ENCODE measurements at places on chromosomes 12 and 14.

DNA sequence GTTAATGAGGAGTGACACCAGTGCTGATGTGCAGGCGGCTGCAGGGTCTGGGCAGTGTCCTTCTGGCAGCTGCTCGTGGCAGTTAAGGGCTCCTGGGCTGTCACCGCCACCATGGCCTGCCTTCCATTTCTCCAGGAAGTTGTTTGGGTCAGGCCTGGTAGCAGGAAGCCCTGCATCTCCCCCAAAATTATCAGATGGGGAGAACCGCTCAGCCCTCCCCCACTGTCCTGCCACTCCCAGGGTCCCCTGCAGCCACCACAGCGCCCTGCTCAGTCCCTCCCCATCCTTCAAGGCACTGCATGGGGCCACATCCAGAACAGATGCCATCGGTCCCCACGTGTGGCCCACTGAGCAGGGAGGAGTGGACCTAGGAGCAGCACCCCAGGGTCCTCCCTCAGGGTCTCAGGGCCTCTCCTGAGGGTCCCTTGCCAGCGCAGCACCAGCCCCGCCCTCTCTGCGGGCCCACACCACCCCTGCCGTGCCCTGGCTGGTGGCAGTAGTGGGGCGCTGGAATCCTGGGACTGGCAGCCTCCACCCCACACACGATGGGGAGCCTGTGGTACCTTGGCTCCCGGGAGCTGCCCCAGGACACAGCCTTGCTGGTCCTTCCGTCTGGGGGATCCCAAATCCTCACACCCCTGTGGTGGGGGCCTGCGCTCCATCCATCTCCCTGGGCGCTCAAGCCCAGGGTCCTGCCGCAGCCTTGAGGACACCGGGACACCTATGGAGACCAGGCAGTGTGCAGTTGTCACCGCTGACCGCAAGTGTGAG lies 10.3 kb upstream of the AMN start:
- no peak for DNase-seq

GRCh38 chr12:120688527-120689071 lies 1.6 kb downstream of the MLEC start:
- DNase-seq, result no peak

GRCh38 chr14:52060080-52060479 lies 8.8 kb downstream of the NID2 start:
- DNase-seq, result no peak

DNA sequence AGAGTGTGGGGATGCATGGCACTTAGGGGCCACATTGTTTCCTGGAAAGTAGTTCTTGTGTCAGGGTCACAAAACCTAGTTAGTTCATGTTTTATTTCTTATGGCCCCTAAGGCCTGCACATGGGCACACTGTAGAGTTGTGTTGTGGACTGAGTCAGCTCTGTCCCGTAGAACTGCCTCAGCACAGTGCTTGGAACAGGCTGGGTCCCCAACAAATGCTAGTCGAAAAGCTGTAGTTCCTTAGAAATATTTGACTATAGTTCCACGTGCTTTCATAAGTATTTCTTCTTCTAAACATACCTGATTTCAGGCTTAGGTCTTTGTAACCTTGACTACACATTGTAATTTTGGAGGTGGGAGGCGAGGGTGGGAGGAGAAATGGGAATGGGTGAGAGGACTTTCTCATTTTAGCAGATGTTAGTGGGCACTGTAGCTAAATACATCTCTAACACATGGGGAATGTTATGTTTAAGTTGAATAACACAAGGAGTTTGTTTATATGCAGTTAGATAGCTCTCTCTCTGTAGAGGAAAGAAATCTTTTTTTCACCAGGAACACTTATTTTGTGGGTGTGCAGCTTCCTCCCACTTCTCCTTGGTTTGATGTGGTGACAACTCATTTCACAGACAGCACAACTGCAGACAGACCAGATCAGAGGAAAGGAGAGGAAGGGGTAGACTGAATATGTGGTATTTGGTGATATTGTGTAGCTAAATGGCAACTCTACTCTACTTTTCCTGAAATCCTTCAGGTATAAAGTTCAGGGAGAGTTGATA lies 39.5 kb upstream of the DACT1 start:
- DNase-seq, result no peak

DNA sequence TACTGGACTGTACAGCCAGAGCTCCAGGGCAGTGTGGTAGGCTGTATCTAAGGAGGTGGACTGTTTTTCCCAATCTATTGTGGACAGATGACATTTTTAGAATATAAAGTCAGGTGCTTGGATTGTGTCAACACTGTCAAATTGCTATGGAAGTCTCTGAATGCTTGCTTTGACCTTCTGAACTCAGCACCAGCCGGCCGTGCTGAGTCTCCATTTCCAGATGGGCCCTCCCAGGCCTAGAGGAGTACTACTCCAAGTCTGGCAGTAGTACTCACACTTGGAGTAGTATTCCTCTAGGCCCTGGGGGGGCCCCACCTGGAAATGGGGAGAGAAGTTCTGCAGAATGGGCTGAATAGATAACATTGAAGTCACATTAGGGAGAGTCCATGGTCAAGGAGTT lies 16.2 kb upstream of the KCNK13 start:
- no peak for DNase-seq

DNA sequence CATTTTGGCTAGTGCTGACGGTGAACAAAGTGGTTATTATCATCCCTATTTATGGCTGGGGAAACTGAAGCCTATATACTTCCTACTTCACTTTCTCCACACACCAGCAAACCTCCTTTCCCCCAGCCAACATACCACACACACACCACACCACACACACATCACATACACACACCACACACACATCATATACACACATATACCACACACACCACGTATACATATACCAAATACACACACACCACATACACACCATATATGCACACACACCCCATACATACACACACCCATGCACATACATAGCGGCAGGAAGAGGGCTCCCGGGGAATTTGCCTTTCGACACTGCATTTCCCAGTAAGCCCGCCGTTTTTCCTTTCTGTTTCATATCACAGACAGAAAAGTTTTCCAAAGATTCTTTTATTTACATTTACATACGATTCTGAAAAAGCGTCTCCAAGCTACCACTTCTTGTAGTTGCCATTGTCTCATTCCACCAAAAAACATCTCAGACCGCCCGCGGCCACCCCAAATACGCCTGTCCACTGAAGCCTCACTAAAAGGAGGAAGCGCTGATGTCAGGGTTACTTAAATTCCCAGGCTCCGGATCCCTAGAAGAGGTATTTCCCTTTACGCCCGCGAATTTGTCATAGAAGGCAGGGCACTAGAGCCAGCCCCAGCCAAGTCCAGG lies 823 bp upstream of the RAB5B start:
- DNase-seq, result no peak

GRCh38 chr12:94602024-94602423 lies 48.3 kb downstream of the TMCC3 start:
- no peak for DNase-seq

GRCh38 chr12:87866578-87867292 lies 162.5 kb downstream of the C12orf50 start:
- no peak for DNase-seq

DNA sequence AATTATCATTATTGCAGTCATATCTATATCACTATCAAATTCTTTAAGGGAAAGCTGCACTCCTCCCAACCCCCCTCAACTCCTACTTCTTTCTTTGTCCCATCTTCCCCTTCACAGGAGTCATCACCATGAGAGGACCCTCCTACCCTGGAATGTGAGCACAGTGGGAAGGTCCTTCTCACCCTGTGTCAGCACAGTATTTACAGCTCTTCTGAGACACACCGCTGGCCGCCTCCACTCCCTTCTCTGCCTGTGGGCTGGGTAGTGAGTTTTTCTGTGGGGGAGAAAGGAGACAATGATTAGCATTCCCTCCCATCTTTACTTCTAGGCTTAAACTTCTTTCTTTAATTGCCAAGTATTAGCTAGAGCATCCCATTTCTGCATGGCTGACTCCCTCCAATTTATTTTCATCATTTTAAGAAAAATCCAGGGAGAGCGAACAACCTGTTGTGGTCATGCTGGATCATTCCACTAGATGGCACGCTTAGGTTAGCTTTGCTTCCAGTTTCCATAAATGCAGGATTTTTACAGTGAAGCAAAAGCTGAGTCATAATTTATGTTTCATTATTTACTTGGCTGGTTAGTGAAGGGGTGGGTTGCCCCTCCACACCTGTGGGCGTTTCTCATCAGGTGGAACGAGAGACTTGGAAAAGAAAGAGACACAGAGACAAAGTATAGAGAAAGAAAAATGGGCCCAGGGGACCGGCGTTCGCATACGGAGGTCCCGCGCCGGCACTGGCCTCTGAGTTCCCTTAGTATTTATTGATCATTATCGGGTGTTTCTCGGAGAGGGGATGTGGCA lies 188.5 kb downstream of the ALX1 start:
- DNase-seq, result no peak

GRCh38 chr12:39532448-39532847 lies 87.2 kb downstream of the ABCD2 start:
- no peak for DNase-seq
